Stimulated activated CD4-positive, alpha-beta T cell treated with anti-CD3 and anti-CD28 coated beads, Interleukin-4, amount 100 ng/mL, for 1 hour (primary cell): ENCODE measurements at places on chromosomes 6 and 20.
A peak's percentile ranks its signal among the peaks of the same experiment; 100 is the strongest.

DNA sequence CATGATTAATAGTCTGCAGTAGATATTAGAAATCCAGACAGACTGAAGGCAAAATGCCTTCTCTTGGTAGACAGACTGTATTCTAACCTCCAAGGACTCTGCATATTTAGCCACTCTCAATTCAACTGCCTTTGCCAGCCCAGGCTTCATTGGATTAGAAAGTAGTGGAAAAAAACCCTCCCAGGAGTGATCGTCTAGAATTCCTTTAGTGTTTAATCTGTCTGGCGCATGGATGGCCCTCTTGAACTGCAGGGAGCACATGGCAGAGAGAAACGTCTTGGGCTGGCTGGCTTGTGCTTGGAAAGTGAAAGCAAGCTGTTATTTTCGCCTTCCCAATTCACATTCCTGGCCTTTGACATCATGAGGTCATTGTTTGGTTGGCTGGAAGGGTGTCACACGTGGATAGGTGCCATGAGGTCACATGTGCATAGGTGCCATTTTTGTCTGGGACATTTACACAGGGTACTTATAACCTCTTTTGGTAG lies 30.9 kb upstream of the NEDD9 start:
- no peak for DNase-seq

DNA sequence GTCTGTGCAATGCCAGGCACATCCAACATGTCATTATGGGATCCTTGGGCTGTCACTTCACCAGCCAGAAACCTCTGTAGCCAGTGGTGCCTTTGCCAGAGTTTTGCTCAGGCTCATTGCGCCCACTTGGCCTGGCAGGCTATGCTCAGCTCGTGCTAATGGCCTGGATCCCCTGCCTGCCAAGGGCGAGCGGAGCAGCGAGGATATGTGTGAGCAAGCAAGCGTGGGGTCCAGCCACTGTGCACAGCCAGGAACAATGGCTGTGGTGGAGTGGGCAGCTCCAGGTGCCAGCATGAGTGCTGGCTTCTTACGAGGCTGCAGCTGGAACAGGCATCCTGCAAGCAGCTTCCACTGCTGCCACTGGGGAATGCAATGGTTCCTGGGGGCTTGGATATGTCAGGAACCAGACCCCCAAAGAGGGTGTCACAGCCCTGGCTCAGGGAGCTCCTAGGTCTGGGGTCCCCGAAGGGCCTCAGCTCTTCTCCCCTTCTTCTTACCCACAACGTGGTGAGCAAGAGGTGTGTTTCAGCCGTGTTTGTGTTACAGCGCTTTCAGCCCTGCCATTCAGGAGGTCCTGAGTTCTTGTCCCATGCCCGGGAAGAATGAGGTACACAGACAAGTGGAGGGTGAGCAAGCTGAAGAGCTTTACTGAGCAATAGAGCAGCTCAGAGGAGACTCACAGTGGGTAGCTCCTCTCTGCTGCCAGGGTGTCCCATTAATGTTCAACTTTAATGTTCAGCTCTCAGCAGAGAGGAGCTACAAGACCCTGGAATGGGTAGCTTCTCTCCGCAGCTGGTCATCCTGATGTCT lies 22.3 kb upstream of the TOP1 start:
- no peak for DNase-seq

DNA sequence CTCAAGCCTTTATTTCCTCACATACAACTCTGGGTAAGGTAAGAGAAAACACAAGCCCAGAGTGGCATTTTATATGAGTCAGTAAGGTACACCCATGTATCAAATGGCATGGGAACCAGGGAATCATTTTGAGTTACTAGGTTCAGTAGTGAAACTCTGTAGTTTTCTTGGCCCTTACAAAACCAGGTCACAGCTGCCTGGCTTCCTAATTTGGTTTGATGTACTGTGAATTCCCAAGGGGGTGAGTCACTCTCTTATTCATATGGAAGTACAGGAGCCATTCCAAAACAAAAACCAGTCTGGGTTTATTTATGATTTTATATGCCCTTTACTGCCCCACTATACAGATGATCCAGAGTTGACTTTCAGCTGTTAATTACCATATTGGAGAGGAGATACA lies 70.7 kb downstream of the PDE7B start:
- DNase-seq = no peak

GRCh38 chr20:1345030-1345755 lies 16.3 kb upstream of the SDCBP2 start:
- DNase-seq = no peak

DNA sequence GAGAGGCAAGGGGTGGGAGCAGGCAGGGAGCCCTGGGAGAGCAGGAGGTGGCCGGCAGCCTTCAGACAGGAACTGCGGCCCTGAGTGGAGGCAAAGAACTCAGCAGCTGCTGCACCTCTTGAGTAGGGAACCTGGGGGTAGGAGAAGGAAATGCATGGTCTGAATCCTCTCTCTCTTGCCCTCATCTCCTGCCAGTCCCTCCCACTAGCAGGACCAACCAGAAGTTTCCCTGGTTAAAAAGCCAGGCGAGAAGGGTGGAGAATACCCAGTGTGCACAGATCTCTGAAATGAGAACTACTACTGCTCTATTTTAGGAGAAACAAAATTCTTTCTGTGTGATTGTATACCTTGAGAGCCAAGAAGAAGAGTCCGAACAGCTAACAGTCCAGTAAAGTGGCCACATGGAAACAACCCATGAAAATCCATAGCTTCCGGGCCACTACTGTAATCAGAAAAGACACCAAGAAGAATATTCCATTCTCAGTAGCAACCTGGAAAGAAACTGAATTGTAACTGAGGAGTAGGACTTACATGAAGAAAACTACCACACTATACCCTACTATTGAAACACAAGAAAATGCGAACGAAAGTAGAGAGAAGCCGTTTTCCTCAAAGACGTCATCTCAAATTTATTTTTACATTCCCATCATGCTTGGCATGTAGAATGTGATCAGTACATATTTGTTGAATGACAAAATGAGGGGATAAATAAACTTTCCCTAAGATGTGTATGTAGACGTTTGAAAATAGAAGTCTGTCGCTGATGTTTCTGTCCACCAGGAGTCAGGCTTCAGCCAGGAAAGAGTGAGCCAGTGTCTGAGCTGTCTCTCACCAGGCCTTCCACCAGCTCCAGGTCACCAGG lies 25.6 kb downstream of the WRNIP1 start:
- DNase-seq = peak; percentile 39

GRCh38 chr6:159180001-159180400 lies 10.8 kb downstream of the FNDC1 start:
- no peak for DNase-seq

DNA sequence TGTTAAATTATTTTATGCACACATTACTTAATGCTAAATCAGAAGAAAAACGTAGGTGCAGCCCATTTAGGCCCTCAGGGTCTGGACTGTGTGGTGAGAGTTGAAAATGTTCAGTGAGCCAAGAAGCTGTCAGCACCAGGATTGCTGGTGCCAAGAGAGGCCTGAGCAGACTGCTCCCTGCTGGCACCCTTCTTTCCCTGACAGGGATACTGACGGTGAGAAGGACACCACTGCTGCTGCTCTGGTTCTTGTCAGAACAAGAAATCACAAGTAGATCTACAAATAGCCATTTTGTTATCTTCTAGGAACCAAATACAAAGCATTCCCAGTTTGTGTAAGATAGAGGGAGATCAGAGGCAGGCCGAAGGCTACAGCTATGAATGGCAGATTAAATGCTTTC lies 48.7 kb upstream of the CRISP1 start:
- no peak for DNase-seq

DNA sequence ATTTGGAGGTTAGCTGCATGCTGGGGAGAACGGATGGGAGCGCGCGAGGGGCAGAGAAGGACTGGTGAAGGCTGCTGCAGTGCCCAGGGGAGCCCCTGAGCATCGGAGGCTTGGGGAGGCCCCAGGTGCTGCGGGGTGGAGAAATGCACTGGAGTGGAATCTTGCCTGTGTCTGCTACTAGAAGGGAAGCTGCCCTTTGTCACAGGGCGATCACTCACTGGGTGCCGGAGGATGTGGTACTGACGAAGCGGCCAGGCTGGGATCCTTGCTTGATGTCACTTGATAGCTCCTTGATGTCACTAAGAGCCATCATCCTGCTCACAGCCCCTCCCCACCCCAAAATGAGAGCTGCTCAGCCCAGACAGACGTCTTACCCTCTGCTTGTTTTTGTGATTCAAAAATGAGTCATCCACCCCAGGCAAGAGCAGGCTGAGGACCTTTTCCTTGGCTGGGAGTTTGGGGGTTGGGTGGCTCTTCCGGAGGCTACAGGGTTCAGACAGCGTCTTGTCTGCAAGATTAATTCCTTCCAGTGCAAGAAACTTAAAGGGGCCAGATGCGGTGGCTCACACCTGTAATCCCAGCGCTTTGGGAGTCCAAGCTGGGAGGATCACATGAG lies 62.6 kb upstream of the PMEPA1 start:
- DNase-seq = peak; percentile 6

- no peak for DNase-seq
Observed at GRCh38 chr20:48455651-48456365, 372.0 kb downstream of the PREX1 start.

DNA sequence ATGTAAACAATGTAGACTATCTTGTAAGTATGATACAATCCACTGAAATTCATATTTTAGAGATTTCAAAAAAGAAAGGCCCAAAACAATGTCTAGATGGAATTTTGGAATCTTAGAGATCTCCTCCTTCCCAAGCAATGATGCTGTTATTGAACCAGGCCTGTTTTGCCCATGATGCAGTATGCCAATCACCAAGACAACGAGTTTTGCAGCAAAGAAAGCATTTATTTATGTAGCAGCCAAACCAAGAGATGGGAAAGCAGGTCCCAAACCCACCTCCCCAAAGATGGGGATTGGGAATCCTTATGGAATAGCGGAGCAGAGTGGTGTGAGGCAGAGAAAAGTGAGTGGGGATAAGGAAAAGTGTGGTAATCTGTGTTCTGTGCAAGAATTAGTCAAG lies 197.8 kb upstream of the NT5E start:
- DNase-seq = no peak

GRCh38 chr6:90708206-90708737 lies 121.4 kb upstream of the MAP3K7 start:
- no peak for DNase-seq
